ENCODE measurements at places on chromosomes 12 and 14.
A peak's percentile ranks its signal among the peaks of the same experiment; 100 is the strongest.

DNA sequence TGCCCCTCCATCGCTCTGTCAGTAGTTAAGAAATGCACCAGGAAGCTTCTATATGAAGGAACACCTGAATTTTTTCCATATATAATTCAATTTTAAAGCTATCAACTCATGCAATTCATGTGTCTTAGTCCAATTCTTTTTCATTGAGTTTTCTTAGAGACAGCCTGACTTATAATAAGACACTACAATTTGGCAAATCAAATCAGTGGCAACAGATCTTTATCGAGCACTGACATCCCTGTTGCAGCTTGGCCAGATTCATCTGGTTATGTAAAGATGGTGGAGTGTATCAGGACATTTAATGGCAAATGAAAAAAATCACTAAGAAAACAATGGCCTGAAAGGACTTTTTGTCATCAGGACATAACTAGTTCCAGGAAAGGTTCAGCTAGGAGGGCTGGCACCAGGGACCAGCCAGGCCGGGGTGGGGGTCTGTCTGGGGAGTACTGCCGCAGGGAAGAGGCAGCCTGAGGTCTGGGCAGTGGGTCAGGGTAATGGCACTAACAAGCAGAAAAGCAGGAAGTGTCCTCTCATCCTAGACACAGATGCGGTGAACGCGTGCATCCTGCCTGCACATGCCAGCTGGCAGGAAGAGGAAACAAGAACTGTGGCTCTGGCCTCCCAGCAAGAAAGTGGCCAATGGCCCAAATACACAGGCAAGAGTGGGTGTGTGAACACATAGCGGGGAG is 100.5 kb upstream of the LMNTD1 start:
- DNase-seq, result no peak

DNA sequence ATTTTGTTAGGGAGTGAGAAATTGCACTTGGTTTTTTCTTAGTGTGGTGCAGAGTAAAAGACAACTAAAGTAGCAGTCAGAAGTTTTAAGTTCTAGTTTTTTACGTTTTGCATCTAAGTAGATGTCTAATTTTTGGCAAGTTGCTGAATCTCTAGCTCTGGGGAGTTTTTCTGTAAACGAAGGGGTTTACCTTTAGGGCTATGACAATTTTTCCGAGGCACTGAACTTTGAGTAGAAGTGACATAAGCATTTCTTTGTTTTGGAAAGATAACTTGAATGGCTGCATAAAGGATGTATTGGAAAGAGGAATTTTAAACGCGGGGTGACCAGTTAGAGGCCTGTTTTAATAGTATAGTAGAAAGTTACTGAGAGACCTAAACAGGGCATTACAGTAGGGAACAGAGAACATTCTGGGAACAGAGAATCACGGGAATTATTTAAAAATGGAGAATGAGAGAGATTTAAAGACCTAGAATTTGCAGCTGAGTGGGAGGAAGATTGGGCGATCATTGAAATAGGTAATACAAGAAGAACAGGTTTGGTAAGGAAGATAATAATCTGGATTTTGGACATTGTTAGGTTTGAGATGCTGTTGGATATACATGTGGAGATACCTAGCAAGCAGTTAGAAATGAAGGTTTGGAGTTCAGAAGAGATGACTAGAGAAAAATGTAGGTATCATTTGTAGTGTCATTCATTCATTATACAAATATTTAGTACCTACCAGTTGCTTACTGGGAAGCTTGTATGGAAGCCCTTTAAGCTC is 1.2 kb downstream of the ZNF410 start:
- no peak for DNase-seq

GRCh38 chr12:89016970-89017778 is 335.1 kb downstream of the DUSP6 start:
- DNase-seq, result peak; percentile 31

- DNase-seq, result no peak
Measured at GRCh38 chr12:114721266-114721665, 37.3 kb upstream of the TBX3 start.

GRCh38 chr12:47004634-47005033 is 74.8 kb upstream of the PCED1B start:
- DNase-seq, result no peak

GRCh38 chr12:105205322-105206048 is 30.5 kb downstream of the APPL2 start:
- DNase-seq, result no peak

DNA sequence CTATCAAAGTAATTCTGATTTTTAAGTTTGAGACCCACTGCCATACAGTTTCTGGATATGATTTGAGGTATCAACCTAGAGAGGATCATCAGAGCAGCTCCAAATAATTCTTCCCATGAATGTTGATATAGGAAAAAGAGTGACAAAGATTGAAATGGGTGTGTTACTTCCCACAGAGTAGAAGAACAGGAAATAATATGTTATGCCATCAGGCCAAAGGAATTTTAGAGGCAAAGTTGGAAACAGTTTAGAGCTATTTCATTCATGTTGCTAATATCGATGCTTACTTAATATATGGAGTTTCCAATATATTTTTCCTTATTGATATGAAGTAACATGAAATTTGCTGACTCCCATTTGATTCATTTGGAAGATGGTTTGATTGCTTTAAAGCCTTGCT is 8.9 kb upstream of the MSRB3 start:
- DNase-seq, result no peak

DNA sequence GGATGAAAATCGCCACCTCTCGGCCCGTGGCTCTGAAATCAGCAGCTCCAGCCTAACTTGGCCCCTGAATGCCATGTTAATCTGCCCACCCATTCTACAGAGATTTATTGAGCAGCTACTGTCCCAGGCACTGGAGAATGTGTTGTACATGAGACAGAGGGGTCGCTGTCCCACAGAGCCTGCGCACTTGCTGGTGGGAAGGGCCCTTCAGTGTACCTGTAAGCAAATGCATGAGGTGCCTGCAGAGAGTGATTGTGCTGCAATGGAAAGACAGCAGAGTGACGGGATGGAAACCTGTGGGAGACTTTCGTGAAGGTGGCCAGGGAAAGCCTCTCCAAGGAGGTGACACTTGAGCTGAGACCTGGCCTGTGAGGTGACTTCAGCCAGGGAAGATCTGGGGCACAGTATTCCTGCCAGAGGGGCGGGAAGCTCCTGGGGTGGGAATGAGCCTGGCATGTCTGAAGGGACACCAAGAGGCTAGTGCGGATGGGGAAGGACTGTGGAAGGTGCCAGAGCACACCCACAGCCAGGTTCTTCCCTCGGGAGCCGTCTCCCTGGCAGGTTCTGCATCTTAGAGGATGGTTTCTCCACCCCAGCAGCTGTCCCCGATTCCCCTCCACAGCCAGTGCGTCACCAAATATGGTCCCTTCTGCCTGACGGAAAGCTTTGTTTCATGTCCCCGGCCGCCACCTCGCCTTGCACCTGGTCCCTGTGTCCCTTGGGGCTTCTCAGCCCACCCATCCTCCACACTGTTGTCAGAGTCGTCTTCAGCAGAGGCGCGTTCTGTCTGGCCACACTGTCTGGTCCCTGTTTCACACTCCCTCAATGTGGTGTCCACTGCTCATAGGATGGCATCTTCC is 8.7 kb downstream of the SMIM41 start:
- no peak for DNase-seq

DNA sequence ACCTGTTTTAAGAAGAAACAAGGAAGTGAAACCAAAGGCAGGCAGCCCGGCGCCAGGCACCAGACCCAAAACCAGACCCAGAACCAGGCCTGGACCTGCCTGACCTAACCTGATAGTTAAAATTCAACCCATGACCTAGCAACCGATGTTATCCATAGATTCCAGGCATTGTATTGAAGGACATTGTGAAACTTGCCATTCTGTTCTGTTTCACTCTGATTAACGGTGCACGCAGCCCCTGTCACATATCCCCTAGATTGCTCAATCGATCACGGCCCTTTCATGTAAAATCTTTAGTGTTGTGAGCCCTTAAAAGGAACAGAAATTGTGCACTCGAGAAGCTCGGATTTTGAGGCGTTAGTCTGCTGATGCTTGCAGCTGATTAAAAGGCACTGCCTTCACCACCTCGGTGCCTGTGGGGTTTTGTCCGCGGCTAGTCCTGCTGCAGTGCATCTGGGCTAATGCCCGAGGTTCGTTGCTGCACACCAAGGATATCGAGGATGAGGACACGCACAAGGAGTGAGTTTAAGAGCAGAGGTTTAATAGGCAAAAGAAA is 262.5 kb upstream of the TMEM132C start:
- DNase-seq, result no peak

DNA sequence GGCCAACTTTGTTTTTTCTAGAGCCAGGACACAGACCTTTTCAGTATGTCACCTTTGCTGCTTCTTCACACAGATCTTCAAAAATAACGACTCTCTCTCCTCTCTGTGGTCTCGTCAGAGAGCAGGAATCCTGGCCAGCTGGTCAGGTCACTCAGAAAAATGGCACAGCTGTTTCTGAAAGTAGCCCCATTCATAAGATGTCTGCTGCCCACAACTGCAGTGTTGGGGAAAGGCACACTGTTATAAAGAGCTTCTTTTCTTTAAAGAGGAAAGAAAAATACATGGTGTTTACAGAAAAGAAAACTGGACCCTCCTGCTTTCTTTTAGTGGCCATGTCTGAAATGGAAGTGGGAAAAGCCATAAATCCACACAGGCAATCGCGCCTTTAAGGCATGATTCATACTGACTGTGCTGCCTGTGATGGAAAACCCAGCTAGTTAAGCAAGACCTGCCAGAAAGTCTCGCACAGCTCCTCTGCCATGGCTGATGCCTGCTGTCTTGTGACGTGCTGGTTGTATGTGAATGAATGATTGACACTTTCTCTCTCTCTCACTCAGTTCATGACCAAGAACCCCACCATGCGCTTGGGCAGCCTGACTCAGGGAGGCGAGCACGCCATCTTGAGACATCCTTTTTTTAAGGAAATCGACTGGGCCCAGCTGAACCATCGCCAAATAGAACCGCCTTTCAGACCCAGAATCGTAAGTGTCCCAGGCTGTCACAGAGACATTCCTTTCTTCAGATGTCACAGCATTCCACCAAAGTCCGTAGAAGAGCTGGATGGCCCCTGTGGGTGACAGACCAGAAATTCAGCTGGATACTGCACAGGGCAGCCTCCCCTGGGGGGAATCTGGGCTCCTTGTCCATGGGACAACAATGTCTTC is 147.9 kb upstream of the HIF1A start:
- no peak for DNase-seq

- DNase-seq, result no peak
Measured at GRCh38 chr14:22332686-22333421, 256.2 kb downstream of the DAD1 start.

- DNase-seq, result no peak
Measured at GRCh38 chr12:115953450-115953849, 324.0 kb downstream of the MED13L start.

DNA sequence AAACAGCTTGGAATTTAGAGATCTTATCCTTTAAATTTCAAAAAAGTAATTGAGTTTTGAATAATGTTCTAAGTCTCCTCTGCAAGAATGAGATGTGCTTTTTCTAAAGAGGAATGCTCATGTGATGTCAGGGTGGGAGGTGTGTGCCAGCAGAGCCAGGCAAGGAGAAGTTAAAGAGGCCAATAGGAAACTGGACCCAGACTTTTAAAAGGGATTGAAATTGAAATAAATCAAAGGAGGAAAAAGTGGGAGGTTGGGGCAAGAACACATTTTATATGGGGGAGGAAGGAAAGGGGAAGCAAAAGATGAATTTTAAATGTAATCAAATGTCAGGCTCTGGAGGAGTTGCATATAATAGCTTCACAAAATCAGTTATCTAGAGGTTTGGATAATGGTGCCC is 126.1 kb downstream of the FIGNL2 start:
- DNase-seq, result no peak

- DNase-seq, result no peak
Measured at GRCh38 chr12:105581420-105581819, 250.9 kb downstream of the C12orf75 start.

DNA sequence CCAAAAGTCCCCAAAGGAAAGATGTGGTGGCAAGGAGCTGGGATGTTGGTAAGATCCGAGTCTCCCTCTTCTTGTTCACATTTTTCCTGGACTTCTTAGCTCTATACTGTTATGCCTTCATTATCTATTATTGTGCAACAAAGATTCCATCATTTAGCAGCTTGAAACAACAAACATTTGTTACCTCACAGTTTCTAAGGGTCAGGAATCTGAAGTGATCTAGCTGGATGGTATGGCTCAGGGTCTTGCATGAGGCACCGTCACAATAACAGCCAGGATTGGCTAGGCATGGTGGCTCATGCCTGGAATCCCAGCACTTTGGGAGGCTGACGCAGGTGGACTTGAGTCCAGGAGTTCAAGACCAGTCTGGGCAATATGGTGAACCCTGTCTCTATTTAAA is 51.1 kb upstream of the KRAS start:
- no peak for DNase-seq

- no peak for DNase-seq
Measured at GRCh38 chr14:51498411-51499227, 153.1 kb upstream of the FRMD6 start.

GRCh38 chr14:75098212-75098611 is 28.6 kb downstream of the NEK9 start:
- DNase-seq, result no peak

DNA sequence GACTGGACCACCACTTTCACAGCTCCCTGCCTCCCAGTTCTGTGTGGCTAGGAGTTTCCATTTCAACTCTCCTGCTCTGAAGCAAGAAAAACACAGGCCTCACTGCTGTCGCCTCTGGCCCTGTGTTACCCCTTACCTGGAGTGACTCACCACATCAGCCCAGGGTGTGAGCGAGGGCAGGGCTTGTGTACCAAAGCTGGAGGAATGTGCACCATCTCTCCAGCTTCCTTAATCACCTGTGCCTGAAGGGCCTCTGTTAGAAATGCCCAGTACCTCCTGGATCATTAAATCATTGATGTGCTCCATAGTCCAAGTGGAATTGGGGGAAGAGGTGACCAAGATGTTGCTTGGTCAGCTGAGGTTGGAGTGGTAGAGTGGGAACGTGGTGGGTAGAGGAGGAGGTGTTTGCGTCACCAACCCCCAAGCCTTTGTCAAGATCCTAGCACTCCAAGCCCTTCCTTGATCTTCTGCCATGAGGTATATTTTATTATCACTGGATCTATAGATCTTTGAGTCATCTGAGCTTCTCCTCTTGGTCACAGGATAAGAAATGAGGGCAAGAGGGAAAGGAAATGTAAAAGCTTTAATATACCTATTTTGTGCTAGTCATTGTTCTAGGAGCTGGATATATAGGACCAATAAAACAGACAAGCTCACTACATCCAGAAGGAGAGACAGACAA is 51.3 kb downstream of the SSPN start:
- no peak for DNase-seq

GRCh38 chr12:67773896-67774295 is 125.4 kb downstream of the DYRK2 start:
- no peak for DNase-seq

GRCh38 chr14:32201816-32202490 is at the start of gene RNU6-7:
Gene RNU6-7 (plus strand): TSS chr14:32202045.
- no peak for DNase-seq

Measured in SIG-M5 (cell line).